ENCODE measurements at places on chromosomes 4 and X.

DNA sequence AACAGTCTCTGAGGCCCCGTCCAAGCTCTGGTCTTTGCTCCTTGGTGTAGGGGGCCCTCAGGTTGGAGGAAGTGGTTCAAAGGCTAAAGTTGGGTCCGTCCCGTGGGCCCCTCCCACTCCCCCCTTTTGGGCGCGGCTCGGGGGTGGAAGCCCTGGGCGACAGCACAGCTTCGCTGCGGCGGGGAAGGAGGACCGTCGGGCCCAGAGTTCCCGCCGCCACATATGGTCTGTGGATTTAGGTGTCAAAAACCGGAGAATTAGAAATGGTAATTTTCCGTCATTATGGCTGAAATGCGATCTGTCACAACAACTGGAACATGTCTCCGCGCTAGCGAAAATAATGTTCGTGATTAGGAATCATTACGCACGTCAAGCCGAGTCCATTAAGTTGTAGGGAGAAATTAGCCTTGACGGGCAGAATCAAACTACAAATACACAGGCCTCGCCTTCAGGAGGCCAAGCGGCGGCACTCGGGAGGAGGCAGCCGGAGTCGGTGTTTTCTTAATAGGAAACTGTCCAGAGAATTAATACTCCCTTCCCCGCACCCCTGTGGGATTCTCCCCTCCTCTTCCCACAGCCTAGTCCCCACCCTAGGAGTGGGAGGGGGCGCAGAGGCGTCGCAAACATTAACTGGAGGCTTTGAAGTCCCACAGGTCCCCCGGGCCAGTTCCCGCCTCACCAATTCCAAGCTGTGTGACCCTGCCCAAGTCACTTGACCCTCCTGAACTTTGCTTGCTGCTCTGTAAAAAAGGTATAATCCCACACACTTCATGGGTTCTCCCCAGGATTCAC lies 15.0 kb downstream of the NKX3-2 start:
- DNase-seq = no peak

DNA sequence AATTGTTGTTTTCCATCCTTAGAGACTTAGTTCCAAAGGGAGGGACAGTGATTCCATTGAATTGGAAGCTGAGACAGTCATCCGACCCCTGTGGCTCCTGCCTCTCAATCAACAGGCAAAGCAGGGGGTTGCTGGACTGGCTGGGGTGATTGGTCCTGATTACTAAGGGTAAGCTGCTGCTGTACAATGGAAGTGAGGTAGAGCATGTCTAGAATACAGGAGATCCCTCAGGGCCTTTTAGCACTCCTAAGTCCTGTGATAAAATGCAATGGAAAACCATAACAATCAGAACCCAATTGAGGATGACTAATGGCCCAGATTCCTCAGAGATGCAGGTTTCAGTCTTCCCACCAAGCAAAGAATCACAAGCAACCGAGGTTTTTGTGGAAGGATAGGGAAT lies 127.6 kb downstream of the AASDH start:
- DNase-seq = no peak

GRCh38 chr4:95798003-95798402 lies 41.9 kb upstream of the PDHA2 start:
- no peak for DNase-seq

DNA sequence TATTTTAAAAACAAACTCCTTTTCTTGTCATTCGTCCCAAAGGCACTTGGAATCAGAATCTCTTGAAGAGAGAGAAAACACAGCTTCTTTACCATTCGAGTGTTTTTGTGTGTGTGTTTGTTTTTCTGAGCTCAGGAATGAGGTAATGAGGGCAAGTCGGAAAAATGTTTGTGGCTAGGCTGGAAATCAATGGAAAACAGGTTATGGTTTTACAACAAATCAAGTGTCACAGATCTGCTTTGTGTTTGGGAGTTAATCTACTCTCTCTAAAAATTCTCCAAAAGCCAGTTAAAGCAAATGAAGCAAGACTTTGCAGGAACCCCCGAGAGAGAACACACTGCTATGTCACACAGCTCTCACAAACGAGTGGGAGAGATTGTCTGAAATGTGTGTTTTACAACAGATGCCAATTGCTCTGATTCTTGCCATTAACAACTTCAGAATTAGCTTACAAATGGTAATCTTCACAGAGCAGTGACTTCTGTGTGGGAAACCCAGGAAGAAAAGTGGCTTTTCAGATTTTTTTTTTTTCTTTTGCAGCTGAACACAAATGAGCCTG lies 264.1 kb downstream of the CBLL2 start:
- no peak for DNase-seq
